GM23338 (cell line): ENCODE measurements at places on chromosomes 5 and 9. TPM values are rescaled to one million over a fixed set of nuclear protein-coding genes. Genes with fewer than 3 reads are reported as not detected.

- no peak for DNase-seq
These were observed 1371.0 kb upstream of the CDH6 start for GRCh38 chr5:29822521-29822920.

DNA sequence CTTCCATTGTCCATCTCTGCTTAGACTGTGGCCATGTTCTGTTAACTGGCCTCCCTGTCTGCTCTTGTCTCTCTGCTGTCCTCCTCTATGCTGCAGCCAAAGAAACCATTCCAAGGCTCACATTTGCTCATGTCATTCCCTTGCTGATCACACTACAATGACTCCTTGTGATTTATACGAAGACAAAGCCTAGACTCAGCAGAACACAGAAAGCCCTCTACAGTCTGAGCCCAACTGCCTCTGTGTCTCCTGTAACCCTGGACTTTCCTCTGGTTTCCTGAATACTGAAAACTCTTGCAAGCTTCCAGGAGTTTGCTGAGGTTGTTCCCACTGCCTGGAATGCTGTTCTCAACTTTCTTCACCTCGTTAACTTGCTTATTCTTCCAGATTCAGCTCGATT is 191.8 kb downstream of the TMEM38B start:
- no peak for DNase-seq

- DNase-seq, result peak; percentile 24
These were observed 2.2 kb downstream of the TNFSF15 start for GRCh38 chr9:114803479-114804265.

DNA sequence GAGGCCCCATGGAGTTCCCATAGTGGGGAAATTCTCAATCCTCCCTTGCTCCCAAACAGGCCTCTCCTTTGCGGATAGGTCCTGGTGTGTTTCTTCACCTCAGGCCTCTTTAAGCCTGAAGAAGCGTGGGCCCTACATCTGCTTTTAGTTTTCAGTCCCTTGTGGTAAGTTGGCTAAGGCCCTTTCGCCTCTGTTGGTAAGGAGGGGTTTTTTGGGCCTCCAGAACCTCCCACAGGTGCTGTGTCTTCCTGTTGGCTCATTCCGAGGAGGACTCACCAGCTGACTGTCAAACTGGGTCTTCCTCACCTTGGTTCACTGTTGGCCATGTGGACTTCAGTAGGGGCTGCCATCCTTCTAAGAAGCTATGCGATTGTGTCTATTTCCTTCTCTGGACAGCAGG is 56.4 kb upstream of the DHFR start:
- no peak for DNase-seq

DNA sequence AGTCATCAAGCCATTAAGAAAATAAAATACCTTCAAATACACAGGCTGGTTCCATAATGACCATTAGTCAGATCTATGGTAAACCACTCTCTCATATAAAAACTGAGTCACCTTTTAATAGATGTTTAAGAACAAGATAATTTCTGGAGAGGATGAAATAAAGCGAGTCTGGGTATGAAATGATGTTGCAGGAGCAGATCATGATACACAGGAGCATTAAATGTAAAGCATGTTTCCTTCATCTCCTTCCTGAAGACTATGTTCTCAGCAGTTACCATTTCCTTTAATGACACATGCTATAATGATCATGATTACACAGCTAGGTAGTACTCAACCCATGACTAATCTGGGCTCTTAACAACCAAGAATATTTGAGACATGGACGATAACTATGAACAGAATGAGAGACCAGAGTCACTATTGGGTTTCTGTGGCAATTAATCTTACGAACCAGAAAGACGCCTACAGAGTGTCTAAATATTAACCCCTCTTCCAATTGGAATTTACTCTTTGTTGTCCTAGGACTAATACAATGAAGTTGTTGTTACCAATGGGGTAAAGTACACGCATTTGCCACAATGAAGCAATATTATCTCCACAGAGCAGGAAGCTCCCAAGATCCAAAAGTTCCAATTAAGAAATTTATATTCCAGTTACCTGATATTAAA is 105.6 kb downstream of the NR6A1 start:
- DNase-seq, result no peak

GRCh38 chr5:169778622-169779596 is 141.8 kb downstream of the DOCK2 start:
- no peak for DNase-seq

GRCh38 chr5:178411083-178411482 is 178.5 kb upstream of the PHYKPL start:
- DNase-seq, result no peak

DNA sequence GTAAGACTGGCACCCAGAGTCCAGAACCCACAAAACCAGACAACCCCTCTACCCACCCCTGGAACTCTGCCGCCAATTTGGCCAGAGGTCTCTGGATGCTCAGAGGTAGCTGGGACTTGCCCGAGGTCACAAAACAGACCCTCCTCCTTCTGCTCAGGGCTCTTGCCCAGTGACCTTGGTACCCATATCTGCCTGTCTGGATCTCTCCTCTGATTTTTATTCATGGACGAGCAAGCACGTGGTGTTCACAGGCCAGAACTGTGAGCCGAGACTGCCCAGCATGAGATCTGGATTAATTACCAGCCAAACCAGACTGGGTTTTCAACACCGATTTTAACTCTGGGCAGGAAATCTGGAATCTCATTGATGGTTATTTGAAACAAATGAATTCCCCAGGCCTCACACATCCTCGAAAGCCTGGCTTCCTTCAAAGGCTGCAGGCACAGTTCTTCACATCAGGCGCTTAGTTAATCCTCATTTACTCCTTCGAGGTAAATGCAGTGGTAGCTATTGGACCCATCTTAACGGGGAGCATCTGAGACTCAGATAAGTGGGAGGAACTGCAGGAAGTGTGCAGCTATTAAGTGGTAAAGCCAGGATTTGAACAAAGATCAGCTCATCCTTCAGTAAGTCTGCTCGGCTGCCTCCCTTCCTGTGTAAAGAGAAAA is 21.4 kb downstream of the COL27A1 start:
- no peak for DNase-seq

GRCh38 chr9:90772386-90772785 is 29.2 kb upstream of the SYK start:
- no peak for DNase-seq

DNA sequence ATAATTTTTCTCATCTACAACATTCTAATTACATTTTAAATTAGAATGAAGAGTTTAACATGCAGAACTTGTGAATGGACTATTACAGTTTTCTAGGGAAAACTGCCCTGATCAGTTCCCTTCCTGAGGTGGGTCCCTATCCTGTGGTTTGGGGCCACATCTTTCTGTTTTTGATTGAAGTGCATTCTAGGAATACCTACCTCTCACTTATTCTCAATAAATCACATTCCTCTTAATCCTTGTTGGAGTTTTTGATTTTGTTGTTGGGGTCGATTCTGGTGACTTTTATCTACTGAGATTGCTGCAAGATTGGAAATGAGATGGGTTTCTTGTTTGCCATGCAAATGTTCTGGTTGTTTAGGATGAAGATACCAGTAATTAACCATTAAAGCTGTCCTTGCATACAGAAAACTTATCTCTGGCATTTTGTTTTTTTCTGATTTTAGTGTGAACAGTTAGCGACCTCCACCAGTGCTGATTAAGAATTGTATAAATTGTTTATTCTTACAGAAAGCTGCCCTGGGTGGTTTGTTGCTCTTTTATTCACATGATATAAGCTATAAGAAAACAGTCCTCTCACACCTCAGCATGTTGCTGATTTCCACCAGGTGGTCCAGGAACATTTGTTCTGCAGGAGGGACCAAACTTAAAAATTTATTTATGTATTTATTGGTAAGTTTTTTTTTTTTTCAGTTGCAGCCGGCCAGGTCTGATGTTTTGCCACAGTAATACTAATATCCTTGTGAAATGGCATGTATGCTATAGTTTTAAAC is 269.9 kb downstream of the FANCC start:
- DNase-seq, result no peak

DNA sequence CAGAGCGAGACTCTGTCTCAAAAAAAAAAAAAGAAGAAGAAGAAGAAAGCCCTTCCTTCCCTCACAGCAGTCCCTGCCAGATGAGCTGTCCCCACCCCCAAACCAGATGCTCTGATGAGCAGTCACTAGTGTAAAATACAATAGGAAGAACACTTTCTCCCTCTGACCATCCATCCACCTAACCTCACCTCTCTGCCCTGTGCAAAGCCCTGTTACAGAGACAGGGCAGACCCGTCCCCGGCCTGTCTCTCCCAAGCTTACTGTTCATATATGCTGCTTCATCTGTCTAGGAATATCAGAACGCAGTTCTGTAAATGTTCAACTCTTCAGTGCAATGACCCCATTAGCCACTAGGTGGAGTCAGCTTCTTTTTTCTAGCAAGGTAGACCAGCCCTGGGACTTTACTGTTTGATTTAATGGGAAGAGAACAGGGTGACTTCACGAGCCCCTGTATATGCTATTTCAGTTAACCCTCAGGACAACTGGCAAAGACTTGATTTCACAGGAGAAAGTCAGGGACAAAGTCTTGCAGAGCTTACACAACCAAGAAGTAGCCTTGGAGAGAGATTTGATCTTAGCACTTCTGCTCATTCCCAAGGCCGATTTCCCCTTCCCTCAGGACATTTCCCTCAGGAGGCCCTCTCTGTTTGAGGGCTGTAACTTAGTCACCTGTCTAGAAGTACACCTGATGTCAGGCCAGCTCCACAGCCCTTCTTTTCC is 14.9 kb upstream of the FGFR4 start:
- DNase-seq, result peak; percentile 96

- DNase-seq, result no peak
These were observed 52.3 kb downstream of the VAV2 start for GRCh38 chr9:133939845-133940244.

DNA sequence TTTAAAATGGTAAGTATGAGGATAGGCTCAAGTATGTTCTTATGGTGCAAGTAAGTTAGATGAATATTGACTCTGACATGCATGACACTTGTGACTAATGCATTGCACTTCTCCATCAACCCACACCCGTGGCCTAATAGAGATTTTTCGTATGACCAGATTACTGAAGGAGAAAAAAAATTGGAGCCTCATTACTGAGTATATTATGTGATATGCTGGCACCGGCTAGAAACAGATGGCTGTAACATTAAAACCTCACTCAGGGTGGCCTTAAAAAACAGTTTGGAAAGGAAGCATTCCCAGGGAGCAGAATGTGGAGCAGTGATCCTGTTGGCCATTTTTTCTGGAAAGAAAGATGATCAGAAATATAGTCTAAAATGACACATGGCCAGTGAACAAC is 766.4 kb downstream of the PRELID2 start:
- DNase-seq, result no peak

DNA sequence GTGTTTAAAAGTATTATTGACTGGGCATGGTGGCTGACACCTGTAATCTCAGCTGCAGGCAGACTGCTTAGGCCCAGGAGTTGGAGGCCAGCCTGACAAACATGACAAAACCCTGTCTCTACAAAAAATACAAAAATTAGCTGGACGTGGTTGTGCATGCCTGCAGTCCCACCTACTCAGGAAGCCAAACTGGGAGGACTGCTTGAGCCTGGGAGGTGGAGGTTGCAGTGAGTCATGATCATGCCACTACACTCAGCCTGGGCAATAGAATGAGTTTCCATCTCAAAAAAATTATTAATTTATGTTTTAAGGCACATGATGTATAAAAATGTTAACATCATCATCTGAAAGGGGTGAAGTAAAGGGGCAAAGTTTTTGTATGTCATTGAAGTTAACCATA is 49.7 kb upstream of the FNIP1 start:
- DNase-seq, result no peak

GRCh38 chr9:129698254-129698757 is 32.9 kb downstream of the PRRX2 start:
- no peak for DNase-seq

DNA sequence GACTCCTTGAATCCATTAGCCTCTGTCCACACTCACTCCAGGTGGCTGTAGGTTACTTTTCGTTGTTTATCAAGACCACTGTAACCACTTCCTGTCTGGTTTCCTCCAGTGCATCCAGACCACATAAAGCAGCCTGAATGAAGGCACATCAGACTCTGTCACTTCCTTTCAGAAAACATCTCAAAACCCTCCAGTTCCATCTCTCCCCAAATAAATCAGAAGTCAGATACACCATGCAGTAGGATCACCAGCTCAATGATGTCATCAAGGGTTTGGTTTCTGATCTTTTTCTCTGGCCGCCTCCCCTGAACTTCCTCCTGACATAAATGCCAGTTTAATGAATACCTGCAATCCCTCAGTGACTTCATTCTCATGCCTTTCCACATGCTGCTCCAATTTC is 161.2 kb downstream of the ZNF462 start:
- DNase-seq, result no peak

DNA sequence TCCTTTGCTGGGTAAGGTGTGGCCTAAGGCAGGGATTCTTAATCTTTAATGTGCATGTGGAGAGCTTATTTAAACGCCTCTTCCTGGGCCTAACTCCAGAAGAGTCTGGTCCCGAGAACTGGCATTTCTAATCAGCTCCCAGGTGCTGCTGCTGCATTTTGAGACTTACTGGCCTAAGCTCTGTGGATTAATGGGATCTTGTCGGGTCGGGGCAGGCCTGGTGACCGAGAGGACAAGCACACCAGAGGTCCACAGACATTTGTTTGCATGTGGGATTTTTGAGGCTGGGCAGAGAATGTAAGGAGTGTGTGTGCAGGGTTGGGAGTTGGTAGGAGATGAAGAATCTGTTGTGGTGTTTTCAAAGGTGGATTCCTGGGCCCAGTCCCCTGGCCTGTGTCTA is 95.0 kb upstream of the DAP start:
- no peak for DNase-seq

HSPA5 gene
- 259 and 281 TPM in 2 replicates for total RNA-seq

TRMT10B gene
- total RNA-seq, result 3.1 and 3.4 TPM in 2 replicates

ZBTB34 gene
- 21.9 and 23.7 TPM in 2 replicates for total RNA-seq

OSTF1 gene
- 15.6 and 22.8 TPM in 2 replicates for total RNA-seq

RECK gene
- total RNA-seq, result 8.1 and 8.6 TPM in 2 replicates

SLC22A4 gene
- 0.28 and 0.78 TPM in 2 replicates for total RNA-seq

NUTM2F gene
- 0.45 TPM in 1 of 2 replicates, not detected in the other for total RNA-seq

AIF1L gene
- 82.6 and 87.8 TPM in 2 replicates for total RNA-seq

PCDHGB4 gene
- total RNA-seq, result 13.0 and 16.6 TPM in 2 replicates

NIPSNAP3A gene
- total RNA-seq, result 9.6 and 12.7 TPM in 2 replicates

DNAH5 gene
- 0.19 and 0.56 TPM in 2 replicates for total RNA-seq

MEGF10 gene
- 28.3 and 45.1 TPM in 2 replicates for total RNA-seq

ARHGEF28 gene
- 1.0 and 1.3 TPM in 2 replicates for total RNA-seq

TBC1D9B gene
- 34.5 and 38.0 TPM in 2 replicates for total RNA-seq
